NCI-H1105 treated with DMSO at 0.1 percent for 48 hours (cell line): ENCODE measurements at places on chromosomes 13 and 19.

GRCh38 chr19:19458110-19458816 lies 52.8 kb downstream of the GATAD2A start:
- no peak for DNase-seq

DNA sequence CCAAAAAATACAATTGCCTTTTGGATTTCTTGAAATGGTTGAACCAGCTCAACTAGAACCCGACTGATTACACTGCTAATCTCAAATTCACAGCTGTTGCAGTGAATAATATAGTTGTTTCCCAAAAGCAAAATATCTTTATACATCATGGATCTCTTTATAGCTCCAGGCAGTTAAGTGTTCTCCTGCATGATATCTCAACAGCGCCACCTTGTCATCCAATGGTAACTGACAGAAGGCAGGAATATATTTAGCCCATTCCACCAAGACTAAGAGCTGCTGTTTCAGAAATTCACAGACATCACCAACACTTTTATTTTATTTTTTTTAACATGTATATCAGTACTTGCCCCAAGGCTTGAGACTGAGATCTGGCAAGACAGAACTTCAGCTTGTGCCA lies 1141.0 kb upstream of the PRR20A start:
- no peak for DNase-seq

DNA sequence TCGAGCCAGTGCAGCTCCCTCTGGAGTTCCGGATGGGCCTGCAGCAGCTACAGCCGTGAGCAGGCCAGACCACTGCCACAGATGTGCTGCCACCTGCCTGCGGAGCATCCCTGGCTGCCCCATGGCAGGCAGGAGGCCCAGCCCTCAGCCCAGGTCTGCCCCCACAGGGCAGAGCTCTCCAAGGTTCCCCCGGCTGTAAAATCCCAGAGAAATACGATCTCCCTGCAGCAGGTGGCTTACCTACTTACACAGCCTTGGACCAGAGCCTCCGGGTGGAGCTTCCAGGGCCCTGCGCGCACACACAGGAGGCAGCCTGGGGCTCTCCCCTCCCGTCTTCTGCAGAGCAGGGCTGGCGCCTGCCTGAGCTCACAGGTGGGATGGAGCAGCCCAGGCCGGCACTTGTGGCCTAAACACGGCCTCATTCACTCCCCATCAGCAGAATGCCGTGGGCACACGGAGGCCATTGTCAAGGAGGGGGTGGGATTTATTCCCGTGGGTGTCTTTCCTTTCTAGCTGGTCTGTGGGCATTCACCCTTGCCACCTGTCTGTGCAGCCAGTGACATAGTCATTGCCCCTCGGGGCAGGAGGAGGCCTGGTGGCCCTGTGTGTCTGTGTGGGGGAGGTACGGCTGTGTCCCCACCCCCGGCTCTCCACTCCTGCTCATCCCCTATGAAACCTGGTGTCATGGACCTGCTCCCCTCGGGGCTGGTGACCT lies 118.0 kb downstream of the KDM4B start:
- DNase-seq, result peak; percentile 82

DNA sequence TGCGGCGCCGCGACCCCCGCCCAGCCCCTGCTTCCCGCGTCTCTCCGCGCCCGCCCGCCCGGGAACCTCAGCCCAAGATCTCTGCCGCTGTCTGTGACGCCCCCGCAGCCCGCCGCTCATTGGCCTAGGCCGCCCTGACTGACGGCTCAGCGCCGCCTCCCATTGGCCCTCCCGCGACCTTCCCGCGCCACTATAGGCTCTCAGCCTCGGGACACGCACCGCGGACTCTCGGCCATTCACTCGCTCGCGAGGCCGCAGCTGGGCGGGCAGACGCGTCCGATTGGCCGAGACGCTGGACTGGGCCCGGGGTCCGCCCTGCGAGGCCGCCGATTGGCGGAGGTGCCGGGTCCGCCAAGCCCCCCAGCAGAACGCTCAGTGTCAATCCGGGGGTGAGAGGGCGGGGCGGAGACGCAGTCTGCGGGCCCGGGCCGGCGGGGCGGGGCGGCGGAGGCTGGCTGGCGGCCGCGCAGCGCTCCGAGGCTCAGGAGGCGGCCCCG lies at the start of gene PRKACA:
TSS of gene PRKACA (minus strand) at position 95 of the 497 bp plus-strand sequence. CDS start 215 bp downstream, outside the sequence.
- peak; percentile 98 for DNase-seq

DNA sequence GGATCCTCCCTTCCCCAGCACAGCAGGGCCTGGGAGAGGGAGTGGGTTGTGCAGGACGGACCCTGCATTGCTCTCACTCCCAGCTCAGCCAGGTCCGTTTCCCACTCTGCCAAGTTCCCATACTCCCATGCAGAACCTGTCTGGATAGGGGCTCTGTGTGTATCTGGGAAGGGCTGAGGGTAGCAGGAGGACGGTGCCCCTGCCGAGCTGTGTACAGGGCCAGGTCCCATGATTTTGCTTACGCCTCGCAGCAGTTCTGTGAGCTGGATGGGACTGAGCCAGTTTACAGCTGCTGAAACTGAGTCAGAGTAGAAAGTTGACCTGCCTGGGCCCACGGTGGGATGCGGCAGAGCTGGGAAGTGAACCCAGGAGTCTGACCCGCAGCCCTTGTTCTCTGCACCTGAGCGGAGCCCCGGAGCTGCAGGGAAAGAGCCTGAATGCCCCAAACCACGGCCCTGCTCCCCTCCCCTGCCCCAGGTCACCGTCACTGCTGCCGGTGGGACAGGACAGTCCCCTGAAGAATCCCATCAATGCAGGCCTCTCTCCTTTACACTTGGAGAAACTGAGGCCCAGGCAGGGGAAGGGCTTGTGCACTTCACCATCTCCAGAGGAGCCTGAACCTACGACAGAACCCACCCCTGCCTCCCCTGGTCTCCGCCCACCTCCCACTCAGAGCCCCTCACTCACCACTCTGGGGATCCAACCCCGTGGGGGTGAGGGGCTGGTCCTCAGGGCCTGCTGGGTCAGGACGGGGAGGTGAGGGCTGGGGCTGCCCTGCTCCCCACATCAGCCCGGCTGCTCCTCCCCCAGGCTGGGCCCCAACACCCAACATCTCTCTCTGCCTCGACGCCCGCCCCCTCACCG lies 3.5 kb downstream of the LILRB5 start:
- DNase-seq, result no peak

DNA sequence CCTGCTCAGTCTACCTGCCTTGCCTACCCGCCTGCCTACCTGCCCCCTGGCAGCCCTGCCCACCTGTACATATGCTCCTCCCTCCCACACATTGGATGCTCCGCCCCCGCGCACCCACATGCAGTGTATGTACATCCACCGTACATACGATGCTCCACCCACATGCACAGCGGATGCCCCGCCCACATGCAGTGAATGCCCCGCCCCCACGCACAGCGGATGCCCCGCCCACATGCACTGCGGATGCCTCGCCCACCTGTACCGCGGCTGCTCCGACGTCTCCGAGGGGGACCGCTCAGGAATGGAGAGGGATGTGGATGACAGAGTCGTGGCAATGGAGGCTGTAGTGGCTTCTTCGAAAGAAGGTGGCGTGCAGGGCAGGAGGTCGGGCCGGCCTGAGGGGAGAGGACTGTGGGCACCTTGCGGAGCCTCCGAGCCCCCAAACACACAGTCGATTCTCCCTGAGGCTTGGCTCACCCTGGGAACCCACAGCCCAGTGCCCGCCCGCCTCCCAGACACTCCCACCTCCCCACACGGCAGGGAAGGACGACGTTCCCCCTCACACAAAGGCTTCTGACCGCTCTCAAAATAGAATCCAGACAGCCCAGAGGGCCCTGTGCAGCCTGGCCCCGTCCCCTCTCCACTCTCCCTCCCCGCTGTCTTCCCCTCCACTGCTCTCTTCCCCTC lies 16.5 kb upstream of the CACTIN start:
- no peak for DNase-seq
